ENCODE measurements at places on chromosomes 12 and 14. TPM values are rescaled to one million over a fixed set of nuclear protein-coding genes. Genes with fewer than 3 reads are reported as not detected.

DNA sequence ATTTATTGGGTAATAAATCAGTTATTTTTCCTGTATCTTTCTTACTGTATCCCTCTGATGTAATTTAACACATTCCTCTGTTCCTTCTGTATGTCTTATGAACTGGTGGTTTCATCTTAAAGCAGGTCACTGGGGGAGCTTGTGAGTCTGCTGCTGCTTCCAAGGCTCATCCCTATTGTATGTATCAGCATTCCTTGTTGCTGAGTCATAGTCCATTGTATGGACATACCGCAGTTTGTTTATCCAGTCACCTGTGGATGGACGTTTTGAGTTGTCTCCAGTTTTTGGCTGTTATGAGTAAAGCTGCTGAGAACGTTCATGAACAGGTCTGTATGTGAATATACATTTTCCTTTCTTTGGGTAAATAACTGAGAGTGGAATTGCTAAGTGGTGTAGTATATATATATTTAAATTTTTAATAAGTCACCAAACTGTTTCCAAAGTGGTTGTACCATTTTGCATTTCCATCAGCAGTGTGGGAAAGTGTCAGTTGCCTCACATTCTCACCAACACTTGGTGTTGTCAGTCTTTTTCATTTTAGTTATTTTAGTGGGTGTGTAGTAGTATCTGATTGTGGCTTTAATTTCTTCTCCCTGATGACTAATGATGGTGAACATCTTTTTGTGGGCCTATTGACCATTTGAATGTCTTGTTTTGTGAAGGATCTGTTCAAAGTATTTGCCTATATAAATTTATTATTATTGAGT is 82.7 kb downstream of the BEGAIN start:
- no peak for DNase-seq

Gene CCDC60
- total RNA-seq = not detected

GRCh38 chr12:94147991-94148738 is at the start of gene PLXNC1:
Gene PLXNC1, plus strand, starts transcription at chr12:94148577. Its CDS starts 395 bp downstream, at chr12:94148972.
- no peak for DNase-seq

DNA sequence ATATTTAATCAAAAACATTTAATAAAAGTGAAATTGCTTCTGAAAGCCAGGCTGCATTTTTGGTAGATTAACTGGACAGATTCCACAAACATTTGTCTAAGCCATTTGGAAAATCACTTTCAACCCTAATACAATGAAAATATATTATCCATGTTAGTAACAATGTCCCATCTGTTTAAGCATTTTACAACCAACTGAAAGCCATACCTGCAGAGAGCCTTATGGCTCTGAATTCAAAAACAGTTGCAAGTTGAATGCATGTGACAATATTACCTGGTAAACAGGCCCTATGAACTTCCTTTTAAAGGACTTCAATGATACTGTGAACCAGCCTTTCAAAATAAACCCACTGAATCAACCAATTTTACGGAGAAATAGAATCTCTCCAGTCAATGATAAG is 468.1 kb downstream of the BTG1 start:
- DNase-seq = no peak

Gene PLEKHH1
- 7.6 TPM for total RNA-seq

GRCh38 chr12:91662021-91662420 is 479.4 kb upstream of the DCN start:
- DNase-seq = no peak

Gene SERPINA5
- total RNA-seq = 2.4 TPM

Gene ALX1
- not detected for total RNA-seq

Gene SLC39A9
- 57.5 TPM for total RNA-seq

Gene OASL
- total RNA-seq = 0.29 TPM

DNA sequence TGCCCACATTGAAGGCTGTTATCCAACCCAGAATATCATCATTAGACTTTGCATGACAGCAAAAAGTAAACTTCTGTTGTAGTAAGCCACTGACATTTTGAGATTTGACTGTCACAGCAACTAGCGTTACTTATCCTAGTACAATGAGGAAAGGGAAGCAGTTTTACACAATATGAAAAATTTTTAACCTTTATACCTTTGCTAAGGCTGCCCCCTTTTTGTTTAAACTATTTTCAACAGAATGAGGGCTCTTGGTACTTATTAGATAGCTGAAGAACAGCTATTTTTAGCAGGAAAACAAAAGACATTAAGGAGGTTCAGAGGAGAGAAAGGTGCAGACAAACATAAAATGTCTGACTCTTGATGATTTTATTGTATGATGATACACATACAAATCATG is 23.4 kb upstream of the TMX1 start:
- no peak for DNase-seq

Gene CCDC177
- not detected for total RNA-seq

DNA sequence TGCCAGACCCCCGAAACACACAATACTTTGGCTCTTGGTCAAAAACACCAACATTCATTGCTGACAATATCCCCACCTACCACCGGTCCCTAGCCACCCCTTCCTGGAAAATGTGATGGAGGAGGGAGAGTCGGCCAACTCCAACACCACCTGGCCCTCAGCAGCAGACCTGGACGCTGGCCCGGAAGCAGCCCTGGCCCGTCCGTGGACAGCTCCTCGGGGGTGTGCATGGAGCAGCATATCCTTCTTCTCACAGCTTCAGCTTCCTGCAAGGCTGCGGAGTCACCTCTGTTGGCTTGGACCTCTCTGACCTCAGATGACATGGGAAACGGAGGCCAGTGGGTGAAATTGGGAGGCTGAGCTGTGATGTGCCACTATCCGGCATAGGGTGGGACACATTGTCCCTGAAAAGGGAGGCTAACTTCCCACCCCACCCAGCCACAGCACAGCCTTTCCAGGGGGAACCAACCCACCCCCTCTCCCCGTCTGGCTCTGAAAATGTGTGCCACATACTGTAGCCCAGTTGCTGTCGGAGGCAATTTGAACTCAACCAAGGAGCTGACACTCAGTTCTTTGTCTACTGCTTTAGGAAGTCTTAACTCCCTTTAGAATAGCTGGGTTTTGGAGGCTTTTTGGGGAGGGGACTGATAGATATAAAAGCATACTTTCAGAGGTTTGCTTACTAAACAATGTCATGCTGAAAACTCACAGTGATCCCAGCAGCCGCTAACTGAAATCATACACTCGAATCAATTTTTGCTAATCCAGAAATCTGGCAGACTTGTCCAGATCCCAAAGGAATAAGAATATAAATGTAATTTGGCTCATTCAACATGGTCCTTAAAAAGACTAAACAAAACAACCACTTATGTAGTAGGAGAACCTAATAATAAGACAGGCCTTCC is 43.1 kb upstream of the LTA4H start:
- no peak for DNase-seq
